Activated T-cell treated with anti-CD3 and anti-CD28 coated beads, Interleukin-2, amount 50 U/mL, for 1 hour (primary cell): ENCODE measurements at places on chromosomes 2 and 18.

DNA sequence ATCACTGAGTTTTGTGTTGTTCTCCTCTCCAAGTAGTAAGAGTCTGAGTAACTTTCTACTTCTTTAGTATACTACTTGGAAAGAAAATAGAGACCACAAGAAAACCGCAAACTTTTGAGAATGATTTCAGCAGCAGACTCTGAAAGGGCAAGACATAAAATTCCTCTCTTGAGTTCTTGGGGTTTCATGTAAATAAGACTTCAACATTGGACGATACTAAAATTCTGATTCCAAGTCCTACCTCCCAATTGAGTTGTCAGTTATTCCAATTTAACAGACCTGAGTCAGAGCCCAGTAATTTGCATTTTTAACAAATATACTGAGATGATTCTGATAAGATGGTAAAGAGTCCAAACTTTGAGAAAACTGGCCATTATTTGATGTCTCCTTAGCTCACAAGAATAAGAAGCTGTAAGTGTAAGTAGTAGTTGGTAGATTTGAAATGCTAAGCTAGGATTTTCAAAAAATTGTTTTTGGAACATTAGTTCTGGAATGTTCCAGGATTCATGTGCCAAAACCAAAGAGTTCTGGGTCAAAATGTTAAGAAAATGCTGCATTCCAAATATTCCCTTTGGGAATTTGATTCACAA lies 261.6 kb upstream of the SPOPL start:
- no peak for DNase-seq

- no peak for DNase-seq
These were observed 9.8 kb downstream of the KIF1A start for GRCh38 chr2:240810199-240810598.

- DNase-seq, result no peak
These were observed 58.0 kb downstream of the DDX1 start for GRCh38 chr2:15649561-15650255.

DNA sequence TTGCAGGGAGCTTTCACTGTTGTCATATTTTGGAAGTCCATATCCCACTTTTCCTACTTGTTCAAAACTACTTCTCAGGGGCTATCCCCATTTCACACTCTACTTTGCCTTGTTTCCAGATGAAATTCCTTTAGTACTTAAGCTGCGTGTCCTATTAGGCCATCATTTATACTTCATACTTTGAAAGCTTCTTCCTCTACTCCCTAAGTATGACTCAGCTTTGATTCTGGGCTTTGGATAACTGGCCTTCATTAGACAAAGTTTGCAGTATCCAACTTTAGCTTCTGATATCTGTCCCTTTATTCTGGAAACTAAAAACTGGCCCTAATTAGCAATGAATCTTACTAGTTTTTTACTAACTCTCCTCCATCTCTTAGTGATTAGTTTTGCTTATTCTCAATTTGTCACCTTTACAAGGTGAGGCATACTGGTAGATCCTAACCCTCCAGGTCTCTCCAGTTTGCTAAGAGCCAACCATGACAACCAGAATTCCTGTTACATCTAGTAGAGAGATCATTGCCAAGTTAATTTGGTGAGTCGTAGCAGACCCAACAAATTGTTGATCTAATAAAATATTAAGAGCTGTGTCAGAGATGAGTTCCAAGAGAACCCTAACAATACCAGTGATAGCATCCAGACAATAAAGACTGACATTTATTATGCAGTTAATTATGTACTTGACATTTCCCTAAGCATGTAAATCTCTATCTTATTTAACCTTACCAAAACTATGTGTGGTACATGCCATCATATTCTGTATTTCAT lies 31.2 kb upstream of the ITGAV start:
- no peak for DNase-seq

DNA sequence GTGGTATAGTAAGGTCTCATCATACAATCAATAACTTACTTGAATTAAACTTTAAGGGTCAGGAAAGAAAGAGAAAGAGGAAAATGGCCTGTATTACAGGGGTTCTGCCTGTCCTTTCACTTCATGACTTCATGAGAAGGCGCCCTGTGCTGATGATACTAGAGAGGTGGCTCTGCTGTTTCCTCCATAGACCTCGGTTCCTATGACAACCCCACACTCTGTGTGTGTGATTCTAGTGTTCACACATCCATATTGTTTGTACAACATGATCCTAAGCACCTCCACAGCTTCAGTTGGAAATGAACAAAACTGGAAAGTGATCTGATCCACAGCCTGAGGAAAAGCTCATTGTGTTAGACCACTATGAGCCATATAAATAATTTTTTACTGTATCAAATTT lies 7.0 kb upstream of the REEP1 start:
- DNase-seq, result no peak

DNA sequence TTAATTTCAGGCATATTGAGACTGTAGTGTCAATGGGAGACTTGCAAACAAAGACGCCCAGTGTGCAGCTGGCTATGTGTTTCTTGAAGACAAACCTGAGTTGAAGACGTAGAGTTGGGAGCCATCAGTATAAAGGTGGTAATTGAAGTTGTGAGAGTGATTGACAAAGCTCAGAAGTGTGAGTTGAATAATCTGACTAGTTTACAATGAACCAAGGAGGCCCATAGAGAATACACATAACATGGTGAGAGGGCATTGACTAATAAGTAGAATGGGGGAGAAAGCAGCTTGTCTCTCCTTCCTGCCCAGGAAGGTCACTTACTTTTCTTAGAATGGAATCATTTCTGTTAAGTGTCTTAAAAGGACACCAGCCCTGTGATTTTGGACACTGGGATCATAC lies 14.1 kb downstream of the SP110 start:
- no peak for DNase-seq

GRCh38 chr18:77208964-77209363 lies 40.7 kb upstream of the GALR1 start:
- no peak for DNase-seq

- DNase-seq, result no peak
These were observed 77.1 kb upstream of the SLC39A10 start for GRCh38 chr2:195579776-195580555.

DNA sequence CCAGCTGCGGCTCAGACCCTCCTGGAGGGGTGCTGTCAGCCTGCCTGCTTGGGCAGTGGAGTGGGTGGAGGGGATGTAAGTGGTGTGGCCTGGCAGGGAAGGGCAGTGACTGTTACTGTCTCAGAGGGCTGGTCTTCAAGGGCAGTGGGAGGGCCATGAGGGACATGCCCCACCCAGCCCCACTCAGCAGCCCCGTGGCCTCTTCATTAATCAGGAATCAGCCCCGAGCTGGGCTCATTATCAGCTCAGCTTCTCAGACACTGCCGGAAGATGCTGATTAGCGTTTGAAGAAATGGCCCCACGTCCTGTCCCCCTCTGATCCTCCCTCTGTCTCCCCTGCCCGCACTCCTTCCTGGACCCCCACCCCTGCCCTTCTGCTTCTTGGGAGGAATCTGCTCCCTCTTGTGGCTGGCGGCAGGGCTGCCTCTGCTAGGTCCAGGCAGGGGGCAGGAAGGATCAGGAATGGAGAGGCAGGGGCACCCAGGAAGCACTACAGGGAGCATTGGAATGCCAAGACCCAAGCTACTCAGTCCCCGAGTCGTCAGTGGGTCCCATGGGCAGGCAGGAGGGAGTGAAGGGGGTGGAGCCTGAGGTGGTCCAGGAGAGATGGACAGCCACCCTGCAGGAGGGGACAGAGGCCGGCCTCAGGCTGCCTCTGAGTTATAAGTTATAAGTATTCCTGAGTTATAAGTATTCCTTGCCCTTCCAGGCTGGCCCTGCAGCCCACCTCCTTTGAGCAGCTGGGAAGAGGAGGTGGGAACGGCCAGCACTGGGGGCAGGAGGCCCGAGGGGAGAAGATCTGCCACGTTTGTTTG lies 7.0 kb downstream of the ASIC4 start:
- DNase-seq, result no peak

GRCh38 chr2:26616706-26617587 lies 24.2 kb downstream of the CIB4 start:
- DNase-seq, result no peak

DNA sequence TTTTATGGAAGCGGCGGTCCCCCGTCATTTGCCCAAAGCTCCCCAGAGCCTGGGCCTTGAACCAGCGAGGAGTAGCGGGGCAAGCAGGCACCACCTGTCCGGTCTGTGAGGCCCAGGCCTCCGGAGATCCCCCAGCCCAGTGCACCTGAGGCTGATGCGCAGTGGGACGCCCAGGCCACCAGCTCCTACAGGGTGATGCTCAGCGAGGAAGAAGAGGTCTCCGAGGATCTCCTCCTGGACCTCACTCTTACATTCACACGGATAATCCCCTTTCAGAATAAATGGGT lies 220.2 kb downstream of the NDUFA10 start:
- DNase-seq, result no peak

GRCh38 chr2:240201866-240202265 lies 61.4 kb upstream of the OTOS start:
- no peak for DNase-seq

GRCh38 chr2:115161081-115161770 lies 718.8 kb downstream of the DPP10 start:
- DNase-seq, result no peak

- no peak for DNase-seq
These were observed 69.6 kb upstream of the FZD7 start for GRCh38 chr2:201964011-201964410.

- DNase-seq, result no peak
These were observed 111.4 kb downstream of the SPP2 start for GRCh38 chr2:234161932-234162331.

DNA sequence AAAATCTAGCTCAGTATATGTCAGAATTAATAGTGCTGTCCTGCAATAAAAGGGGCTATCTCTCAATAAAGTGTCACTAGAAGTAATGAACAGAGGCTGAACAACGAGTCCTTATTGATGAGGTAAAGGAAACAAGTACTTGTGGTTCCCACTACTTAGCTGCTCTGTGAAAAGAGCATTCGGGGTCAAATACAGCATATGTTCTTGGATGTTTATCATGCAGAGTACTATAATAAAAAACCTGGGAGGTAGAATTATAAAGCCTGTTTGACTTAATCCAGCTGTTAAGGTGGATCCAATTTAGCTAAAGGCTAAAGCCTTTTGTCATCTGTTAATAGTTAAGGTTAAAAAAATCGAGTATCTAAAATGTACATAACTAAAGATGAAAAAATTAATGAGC lies 32.4 kb downstream of the SLC35F5 start:
- no peak for DNase-seq

- DNase-seq, result no peak
These were observed 66.8 kb upstream of the SPRED2 start for GRCh38 chr2:65499216-65499615.

- no peak for DNase-seq
These were observed 7.3 kb upstream of the SLC3A1 start for GRCh38 chr2:44267796-44268648.

GRCh38 chr2:105324732-105325131 lies 4.8 kb downstream of the TGFBRAP1 start:
- DNase-seq, result no peak

DNA sequence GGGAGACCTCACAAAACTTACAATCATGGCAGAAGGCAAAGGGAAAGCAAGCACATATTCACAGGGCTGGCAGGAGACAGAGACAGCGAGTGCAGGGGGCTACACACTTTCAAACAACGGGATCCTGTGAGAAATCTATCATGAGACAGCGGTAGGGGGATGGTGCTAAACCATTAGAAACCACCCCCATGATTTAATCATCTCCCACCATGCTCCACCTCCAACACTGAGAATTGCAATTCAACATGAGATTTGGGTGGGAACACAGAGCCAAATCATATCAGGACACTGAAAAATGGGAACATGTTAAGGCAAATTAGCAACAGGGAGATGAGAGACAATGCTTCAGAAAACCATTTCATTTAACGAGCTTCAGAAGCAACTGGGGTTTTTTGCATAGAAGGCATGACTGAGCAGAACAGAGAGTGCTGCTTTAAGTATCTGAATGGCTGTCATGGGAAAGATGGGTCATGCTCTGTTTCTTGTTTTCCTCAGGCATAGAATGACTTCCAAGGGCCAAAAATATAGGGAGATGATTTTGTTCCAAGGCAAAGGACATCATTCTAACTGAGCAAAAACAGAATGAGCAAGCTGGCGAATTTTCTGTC lies 100.8 kb upstream of the MAP2 start:
- no peak for DNase-seq

DNA sequence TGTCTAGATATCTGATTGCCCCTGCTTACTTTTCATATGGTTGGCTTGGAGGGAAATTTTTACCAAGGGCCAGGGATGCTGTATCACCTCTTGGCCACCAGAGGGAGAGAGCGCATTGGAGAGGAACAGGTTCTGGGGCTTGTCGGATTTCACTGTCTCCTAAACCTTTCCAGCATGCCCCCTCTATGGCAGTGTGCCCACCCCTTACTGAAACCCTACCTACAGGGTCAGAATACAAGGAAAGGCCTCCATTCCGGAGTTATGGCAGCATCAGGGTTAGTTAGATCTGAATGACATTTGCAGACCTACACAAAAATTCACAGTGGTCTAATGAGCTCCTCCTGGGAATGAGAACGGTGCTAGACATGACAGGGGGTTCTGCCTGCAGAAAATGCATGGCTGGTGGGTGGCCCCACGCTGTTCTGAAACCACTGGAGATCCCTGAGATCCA lies 5.8 kb downstream of the SLC14A2 start:
- peak; percentile 37 for DNase-seq

DNA sequence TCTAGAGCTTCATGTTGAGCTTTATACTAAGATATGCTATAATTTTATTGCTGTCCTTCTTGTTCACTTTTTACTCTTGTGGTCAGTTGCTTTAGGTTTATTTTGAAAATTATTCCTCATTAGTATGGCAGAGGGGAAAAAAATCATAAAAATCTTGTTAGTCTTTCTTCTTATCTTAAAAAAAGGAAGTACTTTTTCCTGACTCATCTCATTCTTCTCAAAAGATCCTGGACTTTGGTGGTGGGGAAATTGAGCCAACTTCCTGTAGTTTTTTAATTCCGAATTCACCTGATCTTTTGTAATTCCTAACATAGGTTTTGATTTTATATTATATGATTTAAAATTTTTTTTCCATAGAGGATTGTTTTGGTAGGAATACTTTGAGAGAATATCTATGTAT lies 3.8 kb downstream of the SLC4A1AP start:
- no peak for DNase-seq

DNA sequence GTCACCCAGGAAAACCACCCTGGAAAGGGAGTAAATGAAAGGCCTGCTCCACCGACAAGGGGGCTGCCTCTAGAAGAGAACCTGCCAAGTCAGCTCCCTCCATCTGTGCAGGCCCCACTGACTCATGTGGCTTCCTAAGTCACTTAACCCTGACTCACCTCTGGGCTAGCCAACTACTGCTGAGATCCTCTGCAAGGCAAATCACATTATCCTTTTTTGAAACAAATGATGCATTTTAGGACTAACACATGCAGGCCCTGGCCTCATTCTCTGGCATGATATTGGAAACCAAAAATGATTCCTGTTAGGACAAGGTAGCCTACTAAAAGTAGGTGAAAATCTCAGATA lies 474.6 kb downstream of the EPHA4 start:
- no peak for DNase-seq

GRCh38 chr2:178761759-178762371 lies 45.4 kb downstream of the TTN start:
- DNase-seq, result no peak

- no peak for DNase-seq
These were observed 136.8 kb downstream of the WDSUB1 start for GRCh38 chr2:159149747-159150146.
